ENCODE measurements at places on chromosomes 16 and 17. TPM values are rescaled to one million over a fixed set of nuclear protein-coding genes. Genes with fewer than 3 reads are reported as not detected.

DNA sequence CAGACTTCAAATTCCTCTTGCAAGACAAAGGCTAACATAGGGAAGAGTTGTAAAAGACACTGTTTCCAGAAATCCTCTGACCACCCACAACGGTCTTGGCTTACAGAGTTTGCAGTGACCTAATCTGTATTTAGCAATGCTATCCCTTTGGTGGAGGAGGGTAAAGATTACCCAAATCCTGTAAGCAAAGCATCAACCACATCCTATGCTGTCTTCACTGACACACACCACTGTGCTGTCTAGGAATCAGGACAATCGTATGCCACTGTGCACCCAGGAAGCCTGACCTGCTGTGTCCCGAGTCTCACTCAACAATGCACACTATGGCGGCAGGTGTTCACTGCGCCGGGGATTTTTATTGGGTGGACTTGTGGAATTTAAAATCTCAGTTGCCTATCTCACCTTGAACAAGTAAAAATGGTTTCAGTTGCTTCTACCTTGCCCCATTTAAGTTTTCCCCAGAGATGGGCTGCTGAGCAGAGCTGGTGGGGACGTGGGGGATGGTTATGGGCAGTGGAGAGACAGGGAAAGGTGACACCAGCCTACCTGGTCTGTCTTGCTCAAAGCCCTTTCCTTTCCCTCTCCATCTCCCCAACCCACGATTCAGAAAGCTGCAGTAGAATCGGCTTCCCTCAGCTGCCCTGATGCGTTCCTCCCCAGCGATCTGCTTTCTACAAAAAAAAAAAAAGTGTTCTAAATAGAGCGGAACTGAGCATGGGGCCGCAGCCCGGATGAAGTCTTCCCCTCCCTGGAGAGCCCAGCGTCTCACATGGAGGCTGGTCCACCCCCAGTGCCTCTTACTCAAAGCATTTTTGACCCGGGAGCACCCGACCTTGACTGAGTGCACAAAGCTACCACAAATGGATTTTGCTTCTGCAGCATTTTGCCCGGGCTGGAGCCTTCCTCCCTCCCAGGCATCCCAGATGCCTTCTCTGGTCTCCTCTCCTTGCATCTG, 271.5 kb downstream of the SOX9 start:
- no peak overlapping the region for H3K4me3 ChIP-seq
- no peaks in the 10 kb centered on the region for H3K36me3 ChIP-seq
- H3K27ac ChIP-seq, result no peak overlapping the region
- peaks cover 6% of the 10 kb centered on the region for H3K27me3 ChIP-seq

GRCh38 chr16:30369938-30370455, 297 bp downstream of the TBC1D10B start:
- no peak for DNase-seq
- H3K27me3 ChIP-seq, result peaks cover 27% of the 10 kb centered on the region
- H3K27ac ChIP-seq, result no peak overlapping the region
- H3K4me3 ChIP-seq, result no peak overlapping the region
- H3K36me3 ChIP-seq, result peaks cover 3% of the 10 kb centered on the region

DNA sequence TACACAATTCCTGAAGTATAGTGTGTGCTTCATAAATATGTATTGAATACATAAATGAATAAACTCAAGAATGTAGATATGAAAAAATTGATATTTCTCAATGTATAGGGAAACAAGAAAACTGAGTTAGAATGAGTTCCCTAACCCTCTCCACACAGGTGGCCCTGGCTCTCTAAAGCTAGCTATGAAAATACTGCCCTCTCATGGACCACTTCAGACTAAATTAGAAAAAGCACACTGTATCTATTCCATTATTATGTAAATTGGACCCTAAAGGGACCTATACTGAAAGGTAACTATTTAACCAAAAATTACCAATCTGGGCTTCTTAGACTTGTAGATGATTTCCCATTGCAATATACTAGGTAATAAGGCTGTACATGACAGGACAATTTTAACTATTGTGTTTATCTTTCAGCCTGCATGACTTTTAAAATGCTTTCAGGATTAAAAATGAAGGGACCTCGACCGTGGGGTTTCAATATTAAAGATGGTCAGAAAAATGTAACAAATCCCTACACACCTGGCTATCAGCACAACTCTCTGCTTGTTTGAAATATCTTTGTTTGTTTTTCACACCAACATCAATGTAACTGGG, 672.5 kb upstream of the KIF2B start:
- H3K4me1 ChIP-seq, result no peaks in the 10 kb centered on the region
- no peak overlapping the region for H3K4me3 ChIP-seq
- no peaks in the 10 kb centered on the region for H3K27me3 ChIP-seq
- H3K36me3 ChIP-seq, result no peaks in the 10 kb centered on the region
- no peak overlapping the region for H3K27ac ChIP-seq

DNA sequence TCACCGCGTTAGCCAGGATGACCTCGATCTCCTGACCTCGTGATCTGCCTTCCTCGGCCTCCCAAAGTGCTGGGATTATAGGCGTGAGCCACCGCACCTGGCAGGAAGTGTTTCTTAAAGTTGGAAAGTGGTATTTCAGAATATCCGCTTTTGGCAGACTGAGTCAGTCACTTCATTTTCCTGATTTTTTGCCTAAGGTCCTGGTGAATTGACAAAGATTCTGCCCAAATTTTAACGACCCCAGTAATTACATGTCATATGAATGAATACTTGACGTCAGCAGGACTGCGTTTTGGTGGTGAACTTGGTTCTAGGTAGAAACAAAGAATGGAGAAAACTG, 4.5 kb upstream of the BRCA1 start:
- no peak for DNase-seq
- peaks cover 7% of the 10 kb centered on the region for H3K4me1 ChIP-seq
- H3K27ac ChIP-seq, result no peak overlapping the region

DNA sequence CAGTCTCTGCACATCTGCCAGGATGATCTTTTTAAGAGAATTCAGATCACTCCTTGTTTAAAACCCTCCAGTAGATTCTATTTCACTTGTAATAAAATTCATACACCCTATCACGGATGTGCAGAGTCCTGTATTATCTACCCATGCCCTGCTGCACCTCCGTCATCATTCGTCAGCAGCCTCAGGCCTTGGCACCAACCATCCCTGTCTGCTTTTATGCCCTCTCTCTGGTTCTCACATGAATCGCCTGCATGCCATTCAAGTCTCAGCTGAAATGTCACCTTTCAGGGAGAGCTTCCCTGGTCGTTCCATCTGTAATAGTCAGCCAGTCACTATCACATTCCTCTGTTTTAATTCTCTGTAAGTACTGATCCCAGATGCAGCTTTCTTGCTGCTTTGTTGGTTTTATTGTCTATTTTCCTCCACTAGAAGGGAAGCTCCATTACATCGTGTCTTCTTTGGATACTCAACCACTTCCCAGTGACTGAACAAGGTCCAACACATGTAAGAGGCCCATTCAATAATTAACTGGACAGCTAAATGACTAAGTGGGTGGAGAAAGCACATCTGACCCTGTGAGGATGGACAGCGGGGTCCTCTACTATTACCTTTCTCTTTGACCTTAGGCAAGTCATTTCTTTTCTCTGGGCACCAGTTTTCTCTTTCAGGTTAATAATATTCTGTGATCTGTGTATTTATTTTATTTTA, 81.2 kb upstream of the GOT2 start:
- no peak for DNase-seq
- no peak overlapping the region for H3K4me3 ChIP-seq
- H3K36me3 ChIP-seq, result no peaks in the 10 kb centered on the region
- H3K27me3 ChIP-seq, result no peaks in the 10 kb centered on the region
- no peaks in the 10 kb centered on the region for H3K4me1 ChIP-seq

- DNase-seq, result no peak
- peaks cover 2% of the 10 kb centered on the region for H3K27me3 ChIP-seq
- H3K4me3 ChIP-seq, result no peak overlapping the region
- H3K36me3 ChIP-seq, result no peaks in the 10 kb centered on the region
These were observed 16.0 kb upstream of the SLC47A1 start for GRCh38 chr17:19517699-19518098.

The CALB2 gene
- 0.39 TPM for total RNA-seq

The ADAM11 gene
- 396 TPM for total RNA-seq
